ENCODE measurements at places on chromosomes 16 and 17.

- DNase-seq = peak; percentile 90
Observed at GRCh38 chr16:89686520-89687091, at the start of gene CDK10. CDK10 (plus strand) TSS chr16:89686689; CDS start chr16:89686711, 22 bp downstream.

- peak; percentile 56 for DNase-seq
Observed at GRCh38 chr17:44972953-44973352, 4.8 kb upstream of the C1QL1 start.

GRCh38 chr17:29956225-29956624 is 14.8 kb downstream of the EFCAB5 start:
- DNase-seq = no peak

DNA sequence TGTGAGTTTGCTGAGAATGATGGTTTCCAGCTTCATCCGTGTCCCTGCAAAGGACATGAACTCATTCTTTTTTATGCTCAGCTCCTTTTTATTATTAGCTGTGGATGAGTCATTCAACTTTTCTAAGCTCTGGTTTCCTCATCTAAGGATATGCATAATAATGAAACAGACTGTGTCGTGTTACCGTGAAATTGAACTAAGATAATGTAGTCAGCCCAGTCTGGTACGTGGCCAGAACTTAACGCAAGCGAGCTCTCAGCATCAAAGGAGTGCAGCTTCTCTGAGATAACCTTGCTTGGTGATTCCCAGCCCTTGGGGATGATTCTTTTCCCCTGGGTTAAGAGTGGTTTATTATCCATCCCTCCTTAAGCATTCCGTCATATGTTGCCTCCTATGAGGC is 454.3 kb upstream of the EEF2KMT start:
- DNase-seq = no peak

DNA sequence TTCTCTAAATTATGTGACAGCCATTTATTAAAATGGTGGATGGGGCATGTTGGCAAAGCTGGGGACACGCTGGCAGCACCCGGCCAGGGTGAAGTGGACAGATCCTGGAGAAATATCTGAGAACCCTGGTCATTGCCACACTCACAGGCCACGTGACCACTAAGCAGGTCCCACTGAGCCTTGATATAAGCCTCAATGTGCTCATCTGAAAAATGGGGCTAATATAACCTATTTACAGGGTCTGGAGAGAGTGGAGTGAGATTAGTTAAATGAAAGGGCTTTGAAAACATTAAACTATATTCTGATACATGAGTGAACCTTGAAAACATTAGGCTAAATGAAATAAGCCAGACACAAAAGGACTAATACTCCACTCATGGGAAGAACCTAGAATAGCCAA is 108.9 kb downstream of the RBFOX3 start:
- no peak for DNase-seq

GRCh38 chr17:37233036-37233435 is 142.7 kb upstream of the C17orf78 start:
- no peak for DNase-seq

GRCh38 chr17:82184761-82185160 is 27.9 kb downstream of the CCDC57 start:
- DNase-seq = no peak

- DNase-seq = peak; percentile 31
Observed at GRCh38 chr16:15961060-15961511, 11.7 kb downstream of the ABCC1 start.

DNA sequence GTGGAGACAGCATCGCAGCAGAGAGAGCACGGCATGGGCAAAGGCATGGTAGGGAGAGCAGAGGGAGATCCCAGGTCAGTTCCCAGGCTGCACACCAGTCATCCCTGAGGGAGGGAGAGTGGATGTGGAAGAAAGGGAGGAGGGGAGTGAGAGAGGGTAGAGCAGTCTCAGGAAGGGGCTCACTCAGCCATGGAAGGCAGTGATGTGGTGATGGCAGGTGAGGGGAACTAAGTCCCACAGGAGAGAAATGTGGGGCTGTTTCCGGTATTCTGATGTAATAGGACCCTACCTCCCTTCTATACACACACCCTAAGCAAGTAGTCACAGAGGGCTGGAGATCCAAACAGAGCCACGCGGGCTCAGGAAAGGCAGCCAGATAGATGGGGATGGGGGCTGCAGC is 500.3 kb upstream of the CDH11 start:
- no peak for DNase-seq

DNA sequence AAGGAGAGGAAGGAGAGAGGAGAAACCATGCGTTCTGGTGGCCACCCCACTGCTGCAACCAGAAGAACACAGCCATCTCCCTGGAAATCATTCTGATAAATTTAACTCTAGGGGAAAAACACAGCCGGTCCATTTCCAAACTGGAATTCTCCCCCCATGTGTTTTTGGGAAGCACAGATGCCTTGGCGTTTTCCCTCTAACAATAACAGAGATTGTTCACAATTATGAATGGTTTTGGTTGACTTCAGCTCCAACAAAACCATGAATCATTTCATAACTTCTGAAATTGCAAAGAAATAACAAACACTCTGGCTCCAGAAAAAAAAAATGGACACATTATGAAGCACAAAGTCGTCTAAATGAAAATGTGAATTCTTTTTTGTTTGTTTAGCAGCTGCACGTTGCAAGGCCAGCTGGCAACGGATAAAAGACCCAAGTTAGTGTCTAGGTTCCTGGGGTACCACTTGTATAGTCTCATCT is 46.2 kb downstream of the GNAO1 start:
- no peak for DNase-seq

- DNase-seq = peak; percentile 44
Observed at GRCh38 chr17:11144358-11145233, 96.4 kb upstream of the SHISA6 start.

- no peak for DNase-seq
Observed at GRCh38 chr17:74520790-74521480, 10.3 kb downstream of the CD300LB start.

DNA sequence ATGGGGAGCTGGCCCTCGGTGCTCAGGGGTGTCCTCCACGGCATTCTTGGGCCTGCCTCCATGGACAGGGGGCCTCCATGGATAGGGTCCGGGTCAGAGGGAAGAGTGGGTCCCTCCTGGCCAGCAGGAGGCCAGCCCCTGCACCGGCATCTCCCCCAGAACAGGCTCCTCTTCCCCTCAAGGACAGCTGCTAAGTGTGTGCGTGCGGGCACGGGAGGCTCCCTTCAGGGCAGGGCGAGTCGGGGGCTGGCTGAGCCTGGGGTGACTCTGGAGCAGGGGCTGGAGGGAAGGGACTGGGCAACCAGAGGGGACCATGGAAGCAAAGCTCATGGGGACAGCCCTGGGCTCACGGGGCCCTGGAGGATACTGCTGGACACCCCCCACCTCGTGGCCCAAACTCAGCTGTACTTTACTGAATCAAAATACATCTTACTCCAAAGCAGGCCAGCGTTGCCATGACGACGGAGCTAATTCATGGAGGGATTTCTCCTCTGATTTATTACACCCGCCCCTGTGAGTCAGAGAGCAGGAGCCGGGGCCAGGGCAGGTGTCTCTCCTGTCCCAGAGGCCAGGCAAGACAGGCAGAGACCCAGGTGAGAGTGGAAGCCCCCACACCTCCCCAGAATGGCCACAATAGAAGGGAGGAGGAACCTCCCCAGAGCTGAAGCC is 2.1 kb downstream of the CASKIN1 start:
- peak; percentile 30 for DNase-seq

- DNase-seq = no peak
Observed at GRCh38 chr16:88536971-88537751, 33.0 kb upstream of the ZC3H18 start.

DNA sequence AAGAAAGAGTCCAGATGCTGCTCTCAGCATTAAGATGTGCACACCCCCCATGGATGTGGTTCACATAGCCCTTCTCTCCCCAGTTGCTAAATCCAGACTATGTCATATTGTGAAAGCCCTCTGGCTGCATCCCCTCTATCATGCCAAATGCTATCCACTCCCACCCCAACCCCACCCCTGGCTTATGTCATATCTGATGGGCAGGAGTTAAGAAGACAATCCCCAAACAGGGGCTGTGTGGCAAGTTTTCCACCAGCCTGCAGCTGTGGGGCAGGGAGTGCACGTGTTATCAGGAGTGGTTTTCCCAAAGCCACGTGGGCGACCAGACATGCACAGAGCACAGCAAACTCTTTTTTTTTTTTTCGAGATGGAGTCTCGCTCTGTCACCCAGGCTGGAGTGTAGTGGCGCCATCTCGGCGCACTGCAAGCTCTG is 10.0 kb downstream of the FAM117A start:
- DNase-seq = peak; percentile 67

DNA sequence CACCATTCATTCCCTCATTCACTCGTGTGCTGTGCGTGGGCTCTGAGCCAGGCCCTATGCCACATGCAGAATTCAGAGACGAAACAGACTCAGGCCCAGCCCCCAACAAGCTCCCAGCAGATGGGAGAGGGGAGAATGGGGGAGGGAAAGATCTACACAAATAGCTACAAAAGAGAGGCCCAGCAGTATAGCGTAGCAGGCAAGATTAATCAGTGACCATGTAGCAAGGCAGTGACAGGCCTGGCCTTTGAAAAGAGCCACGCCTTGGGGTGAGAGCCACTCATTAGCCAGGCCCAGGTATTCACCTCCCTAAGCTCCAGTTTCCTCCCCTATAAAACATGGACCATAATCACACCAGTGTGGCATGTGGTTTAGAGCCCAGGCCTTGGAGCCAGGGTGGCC is 16.4 kb upstream of the KRT19 start:
- DNase-seq = no peak

DNA sequence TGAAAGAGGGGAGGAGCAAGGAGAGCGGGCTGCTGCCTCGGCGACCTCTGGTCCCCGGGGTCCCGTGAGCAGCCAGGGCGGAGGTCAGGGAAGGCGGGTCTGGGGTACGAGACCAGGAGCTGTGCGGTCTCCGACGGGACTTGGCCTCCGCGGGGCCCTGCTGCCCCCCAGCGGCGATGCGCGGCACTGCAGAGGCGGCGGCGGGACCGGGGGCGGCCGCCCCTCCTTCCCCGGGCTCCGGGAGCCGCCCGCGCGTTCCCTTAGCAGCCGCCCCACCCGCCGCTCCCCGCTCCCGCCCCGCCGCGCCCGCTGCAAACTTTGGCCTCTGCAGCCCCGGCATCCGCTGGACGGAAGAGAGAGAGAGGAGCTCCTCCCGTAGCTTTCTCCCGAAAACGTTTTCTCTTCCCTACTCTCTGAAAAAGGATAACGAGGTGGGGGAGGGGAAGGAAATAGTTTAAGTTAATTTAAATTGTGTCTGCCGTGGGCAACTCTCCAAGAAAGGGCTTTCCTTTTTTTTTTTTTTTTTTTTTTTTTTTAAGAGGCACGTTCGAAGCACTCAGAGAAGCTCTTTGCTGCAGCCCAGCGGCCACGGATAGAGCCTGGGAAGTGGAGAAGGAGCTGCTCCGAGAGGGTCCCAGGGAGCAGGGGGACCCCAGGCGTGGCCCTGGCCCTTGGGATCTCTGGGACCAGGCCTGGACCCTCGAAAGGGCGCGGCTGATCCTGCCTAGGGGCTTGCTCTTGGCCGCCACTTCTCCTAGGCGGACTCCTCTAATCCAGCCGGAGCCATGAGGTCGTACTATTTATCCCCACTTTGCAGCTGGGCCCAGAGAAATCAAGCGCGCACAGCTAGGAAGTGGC is 43.2 kb downstream of the C16orf82 start:
- DNase-seq = peak; percentile 56

DNA sequence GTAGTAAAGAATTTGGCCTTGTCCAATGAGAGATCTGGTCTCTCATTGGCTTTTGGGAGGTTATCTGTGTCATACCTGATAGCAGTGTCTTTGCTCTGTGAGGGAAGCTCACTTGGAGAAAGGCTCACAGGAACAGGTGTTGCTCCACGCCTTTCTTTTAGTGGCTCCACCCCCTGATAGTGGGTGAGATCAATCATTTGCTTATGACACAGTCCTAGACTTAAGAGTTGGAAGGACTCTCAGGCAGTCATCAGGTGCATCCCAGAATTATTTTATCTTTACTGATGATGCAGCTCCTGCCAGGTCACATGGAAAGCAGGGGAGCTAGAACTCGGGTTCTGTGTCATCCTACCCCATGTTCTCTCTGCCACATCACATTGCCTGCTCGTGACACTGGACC is 59.3 kb downstream of the CENPV start:
- DNase-seq = no peak

- DNase-seq = no peak
Observed at GRCh38 chr16:72829846-72830775, 217.8 kb downstream of the ZFHX3 start.

DNA sequence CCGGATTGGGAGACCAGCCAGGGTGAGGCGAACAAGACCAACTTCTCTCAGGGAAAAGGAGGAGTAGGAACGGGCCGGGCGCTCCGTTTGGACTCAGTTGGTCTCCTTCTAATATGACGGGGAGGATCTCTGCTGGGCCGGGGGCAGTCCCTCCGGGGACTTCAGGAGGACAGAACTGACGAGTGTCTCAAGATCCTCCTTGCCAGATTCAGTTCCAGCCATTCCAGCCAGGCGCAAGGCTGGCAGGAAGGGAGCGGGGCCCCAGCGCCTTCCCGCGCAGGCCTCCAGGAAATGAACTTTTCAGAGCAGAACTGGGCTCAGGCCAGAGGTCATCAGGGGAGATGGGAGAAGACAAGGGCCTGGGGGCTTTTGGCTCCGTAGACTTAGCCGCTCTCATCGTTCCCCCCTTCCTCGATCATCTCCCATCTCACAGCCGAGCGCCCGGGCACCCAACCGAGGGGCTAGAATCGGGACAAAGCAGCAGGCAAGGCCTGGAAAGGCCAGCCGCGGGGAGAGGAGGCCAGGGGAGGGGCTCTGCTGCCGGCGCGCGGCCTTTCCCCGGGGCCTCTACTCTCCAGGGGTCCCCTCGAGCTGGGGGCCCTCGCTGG is 1.6 kb downstream of the ZNF423 start:
- DNase-seq = peak; percentile 17

DNA sequence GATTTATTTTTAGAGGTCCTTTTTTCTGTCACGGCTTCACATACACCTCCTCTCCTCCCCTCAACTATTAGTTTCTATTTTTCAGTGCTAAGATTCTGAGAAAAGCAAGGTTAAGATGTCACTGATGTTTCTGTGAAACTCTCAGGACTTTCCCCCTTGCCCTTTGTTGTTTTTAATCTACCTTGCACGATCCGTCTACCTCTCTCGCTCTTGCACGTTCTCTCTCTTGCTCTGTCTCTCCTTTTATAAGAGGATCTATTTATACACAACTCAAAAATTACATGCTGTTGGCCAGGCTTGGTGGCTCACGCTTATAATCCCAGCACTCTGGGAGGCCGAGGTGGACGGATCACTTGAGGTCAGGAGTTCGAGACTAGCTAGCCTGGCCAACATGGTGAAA is 43.6 kb downstream of the RPA1 start:
- DNase-seq = no peak

GRCh38 chr17:28725166-28725659 is 820 bp downstream of the TLCD1 start:
- peak; percentile 48 for DNase-seq

GRCh38 chr17:30573603-30574175 is 96.5 kb downstream of the GOSR1 start:
- no peak for DNase-seq
